ENCODE measurements at places on chromosomes 2 and 18. TPM values are rescaled to one million over a fixed set of nuclear protein-coding genes. Genes with fewer than 3 reads are reported as not detected.

Gene SLC14A1
- not detected for total RNA-seq

Gene LHCGR
- 0.45 TPM for total RNA-seq

- no peaks in the 10 kb centered on the region for H3K27me3 ChIP-seq
- no peak overlapping the region for H3K4me3 ChIP-seq
- DNase-seq, result no peak
- no peak overlapping the region for H3K27ac ChIP-seq
Observed at GRCh38 chr2:191177751-191178736, 27.2 kb upstream of the STAT4 start.

Gene MEIS1
- total RNA-seq, result 0.28 TPM

GRCh38 chr2:62559582-62559981, 53.6 kb upstream of the TMEM17 start:
- H3K4me1 ChIP-seq, result no peaks in the 10 kb centered on the region
- no peak overlapping the region for H3K27ac ChIP-seq
- no peak for DNase-seq
- H3K4me3 ChIP-seq, result no peak overlapping the region
- no peaks in the 10 kb centered on the region for H3K36me3 ChIP-seq

GRCh38 chr2:60440079-60440766, 113.2 kb downstream of the BCL11A start:
- H3K4me1 ChIP-seq, result peaks cover 17% of the 10 kb centered on the region
- no peaks in the 10 kb centered on the region for H3K36me3 ChIP-seq
- no peak overlapping the region for H3K27ac ChIP-seq
- H3K4me3 ChIP-seq, result no peak overlapping the region
- H3K27me3 ChIP-seq, result no peaks in the 10 kb centered on the region

Gene CDK5R2
- total RNA-seq, result 0.43 TPM

Gene CD28
- total RNA-seq, result not detected

DNA sequence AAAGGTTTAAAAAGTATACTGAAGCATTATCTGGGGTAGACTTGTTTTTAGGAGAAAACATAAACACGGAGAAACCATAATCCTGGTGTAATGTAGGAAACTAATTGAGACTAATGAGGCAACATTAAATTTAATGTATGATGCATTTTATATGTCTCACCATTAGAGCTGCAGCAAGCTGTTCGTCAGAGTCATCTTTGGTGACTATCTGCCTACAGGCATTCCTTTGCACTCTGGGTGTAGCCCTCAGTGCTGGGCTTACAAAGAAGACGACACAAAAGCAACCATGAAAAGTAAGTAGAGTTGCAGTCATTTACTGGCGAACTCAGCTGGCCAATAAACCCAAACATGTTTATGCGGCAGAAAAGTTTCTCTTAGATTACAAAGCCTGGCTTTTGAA, 415.3 kb upstream of the ZEB2 start:
- no peak for DNase-seq
- H3K36me3 ChIP-seq, result no peaks in the 10 kb centered on the region
- no peaks in the 10 kb centered on the region for H3K27me3 ChIP-seq
- no peaks in the 10 kb centered on the region for H3K4me1 ChIP-seq

Gene TUBA4B
- total RNA-seq, result 0.14 TPM

Gene TANC1
- 8.5 TPM for total RNA-seq

DNA sequence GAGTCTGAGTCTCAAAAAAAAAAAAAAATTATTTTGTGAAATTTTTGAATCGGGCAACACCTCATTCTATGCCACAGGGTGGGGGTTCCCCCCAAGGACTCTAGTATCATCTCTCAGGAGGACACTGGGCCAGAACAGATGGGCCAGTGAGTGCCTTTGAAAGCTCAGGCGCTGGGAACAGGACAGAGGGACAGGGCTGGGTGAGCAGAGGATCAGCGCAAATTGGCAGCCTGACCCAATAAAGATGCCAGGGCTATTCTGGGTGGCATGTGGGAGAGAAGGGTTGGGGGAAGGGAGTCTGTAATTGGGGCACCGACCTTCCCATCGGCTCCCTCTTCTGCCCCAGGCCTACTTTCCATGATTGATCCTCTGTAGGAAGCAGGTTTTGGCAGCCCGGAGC, 44.0 kb downstream of the KIF3C start:
- H3K4me1 ChIP-seq, result no peaks in the 10 kb centered on the region
- H3K27ac ChIP-seq, result no peak overlapping the region
- 0 out of 2 replicates have a peak, but pooled peaks cover 7% of the 10 kb centered on the region for H3K36me3 ChIP-seq
- H3K27me3 ChIP-seq, result no peaks in the 10 kb centered on the region

All from GM23338 (cell line).